Fibroblast of lung (primary cell): ENCODE measurements at places on chromosomes 4 and X.
A peak's percentile ranks its signal among the peaks of the same experiment; 100 is the strongest.

- peak; percentile 30 for DNase-seq
These were observed 21.2 kb upstream of the SLC7A11 start for GRCh38 chr4:138263247-138263816.

DNA sequence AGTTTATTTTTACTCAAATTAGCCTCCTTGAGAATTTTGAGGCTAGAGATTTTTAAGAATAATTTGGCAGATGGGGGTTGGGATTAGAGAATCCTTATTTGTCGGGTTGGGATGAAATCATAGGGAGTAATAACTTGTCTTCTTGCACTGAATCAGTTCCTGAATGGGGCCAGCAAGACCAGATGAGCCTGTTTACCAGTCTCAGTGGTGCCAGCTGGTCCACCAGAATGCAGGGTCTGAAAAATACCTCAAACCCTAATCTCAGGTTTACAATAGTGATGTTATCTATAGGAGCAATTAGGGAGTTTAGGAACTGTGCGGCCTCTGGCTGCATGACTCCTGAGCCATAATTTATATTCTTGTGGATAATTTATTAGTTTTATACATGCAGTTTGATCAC is 705.9 kb upstream of the AGA start:
- peak; percentile 24 for DNase-seq

- peak; percentile 40 for DNase-seq
These were observed 434.2 kb downstream of the PPARGC1A start for GRCh38 chr4:23455456-23456158.

- DNase-seq: no peak
These were observed 262.7 kb downstream of the IL15 start for GRCh38 chr4:141899103-141899502.

DNA sequence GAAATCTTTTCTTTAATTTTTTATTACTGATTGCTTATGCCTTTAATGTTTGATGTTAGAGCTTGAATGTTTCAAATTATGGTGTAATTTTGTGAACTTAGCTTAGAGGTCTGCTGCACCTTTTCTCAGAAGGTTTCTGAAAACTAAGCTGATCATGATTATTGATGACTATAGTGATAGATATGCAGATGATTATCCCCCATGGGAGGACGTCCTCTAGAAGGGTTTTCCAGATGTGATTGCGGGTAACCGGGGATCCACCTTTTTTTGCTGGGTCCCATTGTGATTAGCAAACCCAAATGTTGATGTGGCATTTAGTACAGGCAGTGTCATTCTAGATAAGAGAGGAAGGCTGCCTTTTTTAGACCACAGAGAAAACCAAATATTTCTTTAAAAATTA is 272.9 kb downstream of the FBXO8 start:
- DNase-seq: no peak

GRCh38 chr4:102216666-102217065 is 128.6 kb downstream of the SLC39A8 start:
- DNase-seq: no peak

- DNase-seq: peak; percentile 82
These were observed 37.8 kb downstream of the GAB3 start for GRCh38 chrX:154712781-154713740.

DNA sequence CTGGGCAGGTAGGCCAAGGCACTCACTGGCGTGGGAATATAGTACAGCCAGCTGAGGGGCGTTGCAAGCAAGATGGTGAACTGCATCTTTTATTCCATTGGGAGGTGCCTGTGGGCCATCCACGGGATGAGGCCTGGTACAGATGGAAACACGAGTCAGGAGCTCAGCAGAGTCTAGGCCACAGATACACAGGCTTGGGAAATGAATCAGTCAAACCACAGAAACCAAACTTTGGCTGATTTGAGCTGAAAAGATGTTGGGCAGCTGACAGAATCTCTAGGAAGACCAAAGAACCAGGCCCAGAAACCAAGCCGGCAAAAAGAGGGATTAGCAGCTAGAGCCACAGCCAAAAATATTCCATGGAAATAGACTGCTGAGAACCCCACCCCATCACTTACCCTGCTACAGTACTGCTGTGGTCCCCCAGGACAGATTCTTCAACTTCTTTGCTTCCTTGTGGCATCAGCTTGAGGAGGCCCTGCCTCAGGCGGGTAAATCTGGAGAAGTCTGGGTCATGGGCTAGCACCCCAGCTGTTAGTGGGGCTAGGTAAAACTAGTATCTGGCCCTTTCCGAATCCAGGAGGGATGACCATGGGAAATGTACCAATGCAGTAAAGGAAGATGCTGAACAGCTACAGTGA is 75.4 kb downstream of the TMEM131L start:
- DNase-seq: peak; percentile 87

DNA sequence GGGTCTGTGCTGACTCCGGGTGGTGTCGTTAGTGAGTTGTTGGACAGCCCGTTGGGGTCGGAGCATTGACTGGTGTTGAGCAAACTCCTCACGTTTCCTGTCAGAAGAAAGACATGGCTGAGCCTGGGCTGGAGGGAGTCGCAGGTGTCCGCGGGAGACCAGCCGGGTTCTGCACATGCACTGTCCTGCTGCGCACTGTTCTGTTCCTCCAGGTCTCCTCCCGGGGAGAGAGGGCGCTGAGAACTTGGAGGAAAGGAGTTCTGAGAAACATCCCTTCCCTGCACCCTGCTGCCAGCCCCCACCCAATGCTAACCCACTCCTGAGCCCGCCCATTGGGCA is 1.1 kb downstream of the ZNF141 start:
- DNase-seq: no peak

GRCh38 chrX:149040873-149041535 is 464.1 kb downstream of the IDS start:
- DNase-seq: no peak

GRCh38 chrX:26295425-26295824 is 79.5 kb downstream of the MAGEB5 start:
- DNase-seq: no peak

- no peak for DNase-seq
These were observed 523.6 kb downstream of the BCOR start for GRCh38 chrX:39574178-39574577.

GRCh38 chrX:139495324-139495723 is 35.2 kb upstream of the F9 start:
- no peak for DNase-seq

DNA sequence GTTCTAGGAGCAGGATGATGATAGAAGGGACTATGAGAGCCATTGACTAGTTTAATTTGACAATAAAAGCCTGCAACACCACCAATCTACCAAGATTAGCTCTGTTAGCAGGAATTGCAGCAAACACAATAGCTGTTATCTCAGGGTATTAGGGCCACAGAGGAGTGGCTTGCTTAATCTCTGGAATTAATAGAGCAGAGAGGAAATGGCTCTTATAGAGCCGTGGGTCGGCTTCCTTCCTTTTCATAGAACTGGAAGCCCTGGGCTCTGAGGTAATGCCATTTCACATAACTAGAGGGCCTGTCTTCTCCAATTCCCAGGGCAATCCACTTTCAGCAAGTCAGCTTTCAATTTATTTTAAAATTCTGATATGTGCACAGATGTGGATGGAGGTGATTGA is 83.0 kb downstream of the MAMLD1 start:
- DNase-seq: no peak

GRCh38 chr4:73979407-73979957 is 2.3 kb downstream of the PF4 start:
- no peak for DNase-seq

- DNase-seq: no peak
These were observed 85.0 kb upstream of the MYOZ2 start for GRCh38 chr4:119050527-119051090.
